NCI-H1436 (cell line): ENCODE measurements at places on chromosomes 2 and 18.

DNA sequence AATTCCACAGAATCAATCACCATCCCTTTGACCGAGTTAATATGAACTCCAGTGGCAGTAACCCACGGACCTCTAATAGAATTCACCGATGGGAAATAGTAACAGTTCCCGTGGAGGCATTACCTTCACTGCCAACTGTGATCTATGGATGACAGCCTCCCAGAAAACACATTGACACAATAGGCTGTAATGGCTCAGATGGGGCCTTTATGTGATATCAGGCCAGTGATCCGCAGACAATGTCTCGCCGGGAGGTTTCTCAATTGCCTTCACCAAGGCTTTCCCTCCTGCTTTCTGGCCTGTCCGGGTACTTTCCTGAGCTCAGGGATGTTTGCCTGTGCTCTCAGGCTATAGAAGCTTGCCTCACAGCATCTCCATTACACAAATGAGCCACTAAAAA is 34.4 kb upstream of the KLF7 start:
- DNase-seq: no peak

GRCh38 chr2:189409647-189410046 is 31.6 kb upstream of the WDR75 start:
- no peak for DNase-seq

GRCh38 chr18:21911551-21911950 is 171.0 kb downstream of the MIB1 start:
- no peak for DNase-seq

DNA sequence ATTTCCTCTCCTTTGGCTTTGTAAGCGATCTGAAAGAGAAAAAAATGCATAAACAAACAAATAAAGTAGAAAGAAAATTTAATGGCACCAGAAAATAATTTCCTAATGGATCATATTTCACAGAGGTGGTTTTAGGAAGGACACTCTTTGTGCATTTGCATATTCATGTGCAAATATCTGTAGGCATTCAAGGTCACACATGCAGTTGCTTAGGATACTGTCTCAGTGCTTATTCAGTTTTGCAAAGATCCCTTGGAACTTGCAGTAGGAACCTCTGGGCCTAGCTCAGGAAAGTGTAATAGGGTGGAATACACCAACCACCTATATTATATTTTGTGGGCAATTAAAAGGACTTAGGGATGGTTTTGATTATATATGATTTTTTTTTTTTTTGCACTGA is 54.3 kb downstream of the NEB start:
- no peak for DNase-seq

- no peak for DNase-seq
Observed at GRCh38 chr2:111688482-111688881, 195.5 kb downstream of the ANAPC1 start.

DNA sequence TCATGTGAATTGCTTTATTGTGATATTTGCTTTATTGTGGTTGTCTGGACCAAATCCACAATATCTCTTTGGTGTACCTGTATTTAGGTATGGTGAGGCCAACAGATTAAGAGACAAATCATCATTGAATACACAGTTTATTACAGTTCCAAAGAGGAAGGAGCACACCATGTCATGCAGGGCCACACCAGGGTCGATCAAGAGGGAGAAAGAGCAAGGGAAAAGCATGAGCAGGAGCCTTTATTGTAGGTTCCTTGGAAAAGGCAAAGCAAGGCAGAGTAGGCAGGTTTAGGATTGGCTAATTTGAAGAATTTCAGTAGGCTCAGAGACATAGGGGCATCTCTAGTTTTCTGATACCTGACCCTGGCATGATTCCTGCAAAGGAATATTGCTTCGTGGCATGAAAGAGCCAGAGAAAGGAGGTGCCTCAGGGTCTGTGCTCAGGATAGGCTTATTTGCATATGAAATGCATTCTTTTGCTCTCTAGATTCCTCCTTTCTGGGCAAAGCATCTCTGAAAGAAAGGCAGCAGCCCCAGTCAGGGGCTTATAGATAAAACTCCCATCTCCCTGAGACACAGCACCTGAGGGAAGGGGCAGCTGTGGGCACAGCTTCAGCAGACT is 214.2 kb upstream of the ERBB4 start:
- no peak for DNase-seq

- DNase-seq: no peak
Observed at GRCh38 chr2:27214941-27215340, 2.2 kb upstream of the CAD start.

DNA sequence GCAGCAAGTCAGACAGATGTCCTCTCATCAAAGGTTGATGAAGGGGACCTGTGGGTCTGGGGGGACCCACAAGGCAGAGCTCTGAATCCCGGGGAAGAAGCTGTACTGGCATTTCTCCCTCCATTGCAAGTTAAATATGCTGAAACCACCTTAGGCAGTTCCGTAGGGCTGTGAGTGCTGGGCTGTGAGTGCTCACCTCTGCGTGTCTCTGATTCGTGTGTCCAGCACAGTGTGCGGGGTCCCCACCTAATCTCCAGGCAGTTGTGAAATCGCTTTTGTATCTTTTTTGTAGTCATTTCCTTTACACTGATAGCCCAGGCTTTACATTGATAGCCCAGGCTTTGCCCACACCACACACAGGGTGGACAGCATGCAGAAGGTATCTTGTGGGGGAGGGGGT is 80.6 kb downstream of the MAP4K4 start:
- DNase-seq: no peak

GRCh38 chr18:10027031-10027430 is 113.2 kb downstream of the VAPA start:
- DNase-seq: no peak

DNA sequence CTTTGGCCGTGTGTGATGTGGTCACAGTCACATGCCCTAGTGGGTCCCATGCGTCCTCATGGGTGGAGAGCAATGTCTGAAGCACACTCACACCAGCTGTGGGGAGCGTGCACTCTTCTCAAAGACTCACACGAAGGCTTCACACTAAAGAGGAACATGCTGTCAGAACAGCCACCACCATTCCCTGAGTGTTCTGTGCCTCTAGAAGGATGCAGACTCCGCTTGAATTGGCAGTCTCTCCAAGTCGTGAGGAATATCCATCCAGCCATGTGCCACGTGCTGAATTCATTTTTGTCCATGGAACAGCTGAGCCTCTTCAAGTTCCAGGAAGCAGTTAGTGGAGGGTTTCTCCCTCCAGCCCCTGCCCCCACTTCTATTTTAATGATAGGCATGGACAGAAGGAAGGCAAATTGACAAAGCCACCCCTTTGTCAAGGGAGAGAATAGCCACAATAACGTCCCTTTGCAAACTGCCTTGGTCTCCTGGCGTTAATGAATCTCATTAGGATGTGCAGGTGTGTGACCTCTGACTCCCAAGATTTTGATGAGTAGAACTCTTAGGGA is 464.3 kb upstream of the ID2 start:
- no peak for DNase-seq
